ENCODE measurements at places on chromosomes 2 and 18.

DNA sequence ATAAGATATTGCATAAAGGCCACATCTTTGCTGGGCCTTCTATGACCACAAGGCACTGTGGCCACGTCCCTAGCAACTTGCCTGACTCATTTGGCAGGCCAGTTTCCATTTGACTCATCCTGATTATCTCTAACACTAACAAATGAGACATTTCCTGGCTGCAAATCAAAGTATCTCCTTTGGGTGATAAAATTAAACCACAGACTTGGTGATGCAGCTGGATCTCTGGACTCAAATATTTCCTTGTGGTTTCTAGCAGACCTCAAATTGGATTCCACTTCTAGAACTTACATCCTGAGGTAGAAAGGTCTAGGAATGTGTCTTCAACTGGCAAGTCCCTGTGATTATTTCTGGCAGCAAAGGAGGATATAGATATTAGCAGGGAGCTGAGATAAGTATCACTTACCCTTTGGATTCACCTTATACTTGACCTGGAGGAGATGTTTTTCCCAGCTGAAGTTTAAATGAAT is 167.9 kb upstream of the NXPH2 start:
- DNase-seq = no peak

- DNase-seq = no peak
Observed at GRCh38 chr2:239239607-239240413, 161.0 kb downstream of the HDAC4 start.

DNA sequence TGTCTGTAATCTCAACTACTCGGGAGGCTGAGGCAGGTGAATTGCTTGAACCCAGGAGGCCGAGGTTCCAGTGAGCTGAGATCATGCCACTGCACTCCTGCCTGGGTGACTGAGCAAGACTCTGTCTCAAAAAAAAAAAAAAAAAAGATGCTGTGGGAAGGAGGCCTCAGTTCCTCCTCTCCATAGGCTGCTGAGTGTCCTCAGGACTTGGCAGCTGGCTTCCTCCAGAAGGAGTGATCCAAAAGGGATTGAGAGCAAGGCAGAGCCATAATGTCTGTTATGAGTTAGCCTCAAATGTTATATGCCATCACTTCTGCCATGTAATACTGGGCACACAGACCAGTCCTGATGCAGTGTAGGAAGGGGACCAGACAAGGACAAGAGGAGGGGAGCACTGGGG is 6.6 kb upstream of the NPC1 start:
- no peak for DNase-seq

DNA sequence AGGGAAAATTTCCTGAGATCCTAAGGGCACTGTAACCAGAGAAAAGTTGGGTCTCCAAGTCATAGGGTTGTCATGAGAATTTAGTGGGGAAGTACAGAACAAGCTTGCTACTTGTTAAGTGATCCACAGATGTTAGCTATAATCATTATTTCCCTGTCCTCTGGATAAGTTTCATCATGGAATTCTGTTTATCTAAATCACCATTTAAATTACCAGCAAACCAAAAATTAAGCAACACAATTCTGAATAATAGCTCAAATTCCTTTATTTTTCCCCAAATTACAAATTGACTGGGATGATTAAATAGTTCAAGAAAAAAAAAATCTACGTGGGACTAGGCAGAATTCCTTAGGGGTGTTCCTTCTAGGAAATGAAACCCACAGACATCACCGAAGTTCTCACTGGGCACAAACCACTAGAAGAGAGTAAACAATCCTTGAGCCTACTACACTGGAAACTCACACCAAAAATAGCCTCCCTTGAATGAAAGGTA is 159.5 kb downstream of the COL6A3 start:
- no peak for DNase-seq

DNA sequence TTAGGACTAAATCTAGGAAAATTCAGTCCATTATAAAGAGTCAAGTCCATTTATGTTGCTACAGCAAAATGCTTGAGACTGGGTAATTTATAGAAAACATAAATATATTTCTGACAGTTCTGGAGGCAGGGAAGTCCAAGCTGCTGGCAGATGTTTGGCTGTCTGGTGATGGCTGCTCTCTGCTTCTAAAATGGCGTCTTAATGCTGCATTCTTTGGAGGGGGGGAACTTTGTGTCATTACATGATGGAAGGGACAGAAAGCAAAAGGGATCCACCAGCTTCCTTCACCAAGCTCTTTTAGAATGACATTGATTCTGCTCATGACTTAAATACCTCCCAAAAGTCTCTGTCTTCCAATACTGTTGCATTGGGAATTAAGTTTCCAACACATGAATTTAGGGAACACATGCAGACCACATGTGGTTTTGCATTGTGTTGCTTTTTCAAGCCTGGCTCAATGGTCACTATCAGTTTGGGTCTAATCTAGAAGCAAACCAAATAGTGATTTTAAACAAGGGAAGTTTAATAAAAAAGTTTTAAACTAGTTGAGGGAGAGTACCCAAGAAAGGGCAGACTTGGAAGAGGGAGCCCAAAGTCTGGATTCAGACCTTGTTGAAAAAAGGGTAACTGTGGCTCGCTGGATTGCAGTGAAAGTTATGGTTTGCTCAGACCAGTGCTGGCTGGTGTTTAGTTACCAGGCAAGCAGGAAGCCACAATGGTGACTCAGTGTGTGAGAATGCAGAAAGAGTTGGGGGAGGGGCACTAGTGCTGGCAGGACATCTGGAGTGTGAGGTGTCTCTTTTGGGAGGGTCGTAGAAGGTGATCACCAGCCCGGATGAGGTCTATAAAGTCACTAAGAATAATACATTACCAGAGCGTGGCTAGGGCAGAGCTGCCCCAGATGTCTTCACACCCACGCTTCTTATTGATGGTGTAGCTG is 30.8 kb downstream of the C18orf54 start:
- DNase-seq = no peak

- no peak for DNase-seq
Observed at GRCh38 chr18:51525453-51526225, 328.2 kb upstream of the MEX3C start.

DNA sequence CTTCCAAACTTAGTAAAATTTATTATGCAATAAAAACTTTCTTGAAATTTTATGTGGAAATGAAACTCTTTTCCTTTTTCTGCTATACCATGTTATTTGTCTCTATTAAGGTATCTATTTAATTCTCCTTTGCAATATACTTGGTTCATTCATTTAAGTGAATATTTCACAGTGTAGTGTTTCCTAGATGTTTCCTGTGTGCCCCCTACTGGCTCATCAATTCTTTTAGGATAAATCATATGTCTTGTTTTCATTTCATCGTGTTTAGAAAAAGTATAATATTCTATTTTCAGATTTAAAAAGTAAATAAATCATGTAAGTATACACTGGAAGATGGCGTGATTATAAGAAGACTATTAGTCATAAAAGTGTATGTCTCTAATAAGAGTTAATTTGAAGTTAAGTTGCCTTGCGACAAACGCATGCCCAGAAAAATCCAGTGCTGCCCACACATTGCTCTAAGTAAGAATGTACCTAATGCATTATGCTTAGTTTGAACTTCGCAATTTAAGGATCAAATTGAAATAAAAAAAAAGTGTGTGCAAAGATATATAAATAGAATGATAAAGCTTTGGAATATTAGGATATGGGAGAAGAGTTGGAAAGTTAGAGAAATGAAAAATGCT is 525.4 kb downstream of the KCNJ3 start:
- no peak for DNase-seq

- no peak for DNase-seq
Observed at GRCh38 chr18:79356435-79356834, 39.3 kb upstream of the NFATC1 start.

DNA sequence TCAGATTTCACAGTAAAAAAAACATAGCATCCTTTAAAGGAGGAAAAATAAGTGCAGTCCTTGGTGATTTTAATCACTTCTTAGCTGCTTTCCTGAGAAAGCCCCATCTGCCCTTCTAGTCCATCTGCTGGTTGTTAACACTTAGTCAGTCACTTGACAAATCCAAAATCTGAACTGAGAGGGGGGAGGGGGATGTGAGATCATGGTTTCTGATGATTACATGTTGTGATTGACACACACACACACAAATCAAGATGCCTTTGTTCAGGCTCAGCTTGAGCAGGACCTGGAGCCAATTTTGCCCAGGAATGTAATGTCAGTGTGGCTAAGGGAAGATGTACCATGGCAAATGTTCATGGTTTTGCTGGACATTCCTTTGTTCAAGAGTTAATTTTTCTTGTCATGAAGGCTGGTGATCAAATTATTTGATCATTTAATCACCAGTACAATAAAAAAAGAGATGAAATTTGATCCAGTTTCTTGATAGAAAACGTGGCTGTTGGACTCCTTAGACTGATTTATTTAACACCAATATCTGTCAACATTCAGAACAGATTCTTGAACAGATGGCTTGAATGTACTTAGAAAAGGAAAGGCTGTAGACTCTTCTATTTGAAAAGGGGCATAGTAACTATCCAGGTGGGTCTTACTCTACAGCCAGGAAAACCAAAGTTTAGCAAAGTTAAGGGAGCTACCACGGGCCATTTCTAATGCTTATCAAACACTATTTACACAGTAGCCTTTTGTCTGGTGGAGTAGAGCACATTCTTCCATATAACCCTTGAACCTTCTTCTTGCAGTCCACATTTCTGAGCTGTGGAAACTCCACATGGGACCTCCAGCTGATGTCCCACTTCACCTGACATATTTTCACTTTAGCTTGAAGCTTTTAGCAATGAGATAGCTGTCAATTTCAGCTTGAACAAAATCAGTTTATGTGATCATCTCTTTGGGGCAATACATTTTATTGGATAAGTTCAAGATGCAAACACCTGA is 408.7 kb downstream of the PIK3C3 start:
- DNase-seq = no peak

DNA sequence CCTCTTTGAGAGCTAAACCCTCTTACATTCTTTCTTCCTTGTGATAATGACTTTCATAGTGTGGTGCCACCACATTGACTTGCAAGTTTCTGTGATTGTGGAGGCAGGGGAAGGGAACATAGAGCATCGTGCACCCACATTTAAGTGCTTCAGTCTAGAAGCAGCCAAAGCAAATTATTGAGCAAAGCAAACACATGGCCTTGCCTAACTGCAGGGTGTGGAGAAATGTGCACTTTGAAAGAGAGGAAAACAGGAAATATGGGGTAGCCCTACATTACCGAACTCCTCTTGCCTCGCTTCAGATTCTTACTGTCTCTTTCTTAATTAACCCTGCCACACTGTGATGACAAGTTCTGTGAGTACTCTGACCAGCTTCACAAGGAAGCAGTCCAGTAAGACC is 814.6 kb downstream of the SLC4A3 start:
- no peak for DNase-seq

DNA sequence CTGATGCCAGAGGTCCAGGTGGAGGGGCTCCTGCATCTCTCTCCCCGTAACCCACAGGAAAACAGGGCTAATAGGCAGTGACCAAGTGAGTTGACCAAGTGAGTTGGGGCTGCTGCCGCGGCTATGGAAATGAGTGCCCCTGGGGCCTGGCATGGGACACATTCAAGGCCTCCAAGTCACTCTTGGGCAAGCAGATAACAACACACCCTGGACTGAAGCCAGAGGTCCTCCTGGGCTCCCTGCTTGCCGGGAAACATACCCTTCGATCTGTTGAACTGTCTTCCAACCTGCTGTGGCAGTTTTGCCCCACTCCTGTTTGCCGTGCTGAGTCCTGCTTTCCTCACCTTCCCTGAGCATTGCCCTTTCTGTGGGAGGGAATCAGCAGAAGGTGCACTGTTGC is 89.2 kb downstream of the LIPG start:
- DNase-seq = no peak

GRCh38 chr2:180322781-180323180 is 315.7 kb upstream of the CWC22 start:
- DNase-seq = no peak

GRCh38 chr2:63041592-63041991 is 9.0 kb upstream of the OTX1 start:
- DNase-seq = no peak

DNA sequence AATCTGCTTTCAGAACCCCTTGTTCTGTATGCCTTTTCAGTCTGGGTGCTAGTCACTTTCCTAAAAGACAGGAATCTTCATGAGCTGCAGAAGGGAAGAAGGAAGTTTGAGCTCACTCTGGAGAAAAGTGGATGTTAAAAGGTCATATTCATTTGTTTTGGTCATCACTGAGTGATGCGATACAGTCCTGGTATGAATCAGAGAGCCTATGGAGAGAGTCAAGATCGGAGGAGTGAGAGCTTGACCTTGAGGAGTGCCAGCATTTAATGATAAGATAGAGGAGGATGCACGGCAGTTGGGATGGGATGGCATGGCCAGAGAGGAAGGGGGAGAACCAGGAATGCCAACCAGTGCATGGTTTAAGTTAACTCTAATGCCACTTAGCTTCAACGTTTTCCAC is 19.6 kb downstream of the USP39 start:
- DNase-seq = no peak

DNA sequence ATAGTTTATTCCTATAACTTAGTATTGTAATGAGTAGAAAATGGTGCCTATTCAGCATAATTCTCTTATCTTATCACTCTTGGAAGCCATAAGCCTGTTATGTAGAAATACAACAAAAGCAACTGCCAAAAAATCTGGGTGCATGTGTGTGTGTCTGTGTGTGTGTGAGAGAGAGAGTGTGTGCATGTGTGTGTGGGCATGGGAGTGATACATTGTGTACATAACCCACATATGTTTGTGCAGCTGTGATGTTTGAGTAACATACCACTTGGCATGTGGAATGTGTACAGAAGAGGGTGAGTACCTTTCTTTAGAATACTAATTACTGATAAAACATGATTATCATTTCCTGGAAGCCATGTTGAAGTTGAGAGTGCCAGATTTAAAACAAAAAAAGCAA is 642.3 kb upstream of the SYT4 start:
- no peak for DNase-seq

DNA sequence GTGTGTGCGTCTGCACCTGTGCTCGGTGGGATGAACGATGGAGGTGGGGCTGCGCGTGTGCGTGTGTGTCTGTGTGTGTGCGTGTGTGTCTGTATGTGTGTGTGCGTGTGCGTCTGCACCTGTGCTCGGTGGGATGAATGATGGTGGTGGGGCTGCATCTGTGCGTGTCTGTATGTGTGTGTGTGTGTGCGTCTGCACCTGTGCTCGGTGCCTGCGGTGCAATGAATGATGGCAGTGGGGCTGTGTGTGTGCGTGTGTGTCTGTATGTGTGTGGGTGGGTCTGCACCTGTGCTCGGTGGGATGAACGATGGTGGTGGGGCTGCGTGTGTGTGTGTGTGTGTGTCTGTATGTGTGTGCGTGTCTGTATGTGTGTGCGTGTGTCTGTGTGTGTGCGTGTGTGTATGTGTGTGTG is 48.5 kb upstream of the CTDP1 start:
- no peak for DNase-seq

DNA sequence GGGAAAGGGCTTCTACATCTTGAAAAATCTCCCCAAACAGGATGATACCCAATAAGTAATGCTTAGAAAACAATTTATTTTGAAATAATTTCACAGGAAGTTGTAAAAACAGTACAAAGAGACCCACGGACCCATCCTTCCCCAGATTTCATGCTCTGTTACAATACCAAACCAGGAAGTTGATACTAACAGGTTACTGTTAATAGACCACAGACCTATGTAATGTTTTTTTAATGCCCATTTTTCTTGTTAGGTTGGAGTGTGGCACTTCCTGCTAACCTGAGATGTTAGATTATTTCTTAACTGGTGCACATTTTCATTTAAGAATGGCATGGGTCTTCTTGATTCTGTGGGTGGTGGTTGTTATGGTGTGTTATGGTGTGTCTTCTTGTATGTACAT is 21.4 kb upstream of the MGAT5 start:
- no peak for DNase-seq

- no peak for DNase-seq
Observed at GRCh38 chr2:23449413-23449812, 64.4 kb downstream of the KLHL29 start.

Data from liver (tissue), 10 donors.